SK-N-DZ (cell line): ENCODE measurements at places on chromosomes 11 and 22.

DNA sequence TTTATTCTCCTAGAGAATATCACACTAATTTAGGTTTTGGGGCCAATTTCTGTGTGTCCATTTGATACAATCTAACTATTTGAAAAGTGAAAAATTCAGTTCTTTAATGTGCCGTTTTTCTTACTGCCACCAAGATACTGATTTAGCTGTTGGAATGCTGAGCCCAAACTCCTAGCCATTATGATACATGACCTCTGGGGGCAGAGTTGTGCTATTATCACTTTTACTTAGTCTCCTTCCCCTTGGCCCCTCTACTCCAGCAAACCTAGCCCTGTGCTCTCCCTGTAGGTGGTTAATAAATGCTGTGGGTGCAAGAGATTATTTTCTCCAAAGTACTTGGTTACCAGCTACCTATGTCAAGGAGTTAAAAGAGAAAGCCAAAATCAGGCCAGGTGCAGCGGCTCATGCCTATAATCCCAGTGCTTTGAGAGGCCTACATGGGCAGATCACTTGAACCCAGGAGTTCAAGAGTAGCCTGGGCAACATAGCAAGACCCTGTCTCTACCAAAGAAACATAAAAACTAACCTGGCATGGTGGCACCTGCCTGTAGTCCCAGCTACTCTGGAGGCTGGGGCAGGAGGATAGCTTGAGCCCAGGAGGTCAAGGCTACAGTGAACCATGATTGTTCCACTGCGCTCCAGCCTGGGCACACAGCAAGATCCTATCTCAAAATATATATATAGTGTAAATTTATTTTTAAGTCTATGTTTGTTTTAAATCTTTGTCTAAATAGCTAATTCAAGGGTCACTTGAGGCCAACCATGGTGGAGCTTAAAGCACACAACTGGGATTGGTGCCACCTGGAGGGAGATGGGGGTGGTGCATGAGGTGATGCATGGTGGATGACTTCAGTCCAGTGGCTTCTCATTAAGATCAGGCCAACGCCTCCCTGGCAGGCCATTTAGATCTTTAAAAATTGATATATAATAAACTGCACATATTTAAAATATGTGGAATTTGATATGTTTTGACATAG lies 193.2 kb upstream of the PLET1 start:
- no peak for DNase-seq

DNA sequence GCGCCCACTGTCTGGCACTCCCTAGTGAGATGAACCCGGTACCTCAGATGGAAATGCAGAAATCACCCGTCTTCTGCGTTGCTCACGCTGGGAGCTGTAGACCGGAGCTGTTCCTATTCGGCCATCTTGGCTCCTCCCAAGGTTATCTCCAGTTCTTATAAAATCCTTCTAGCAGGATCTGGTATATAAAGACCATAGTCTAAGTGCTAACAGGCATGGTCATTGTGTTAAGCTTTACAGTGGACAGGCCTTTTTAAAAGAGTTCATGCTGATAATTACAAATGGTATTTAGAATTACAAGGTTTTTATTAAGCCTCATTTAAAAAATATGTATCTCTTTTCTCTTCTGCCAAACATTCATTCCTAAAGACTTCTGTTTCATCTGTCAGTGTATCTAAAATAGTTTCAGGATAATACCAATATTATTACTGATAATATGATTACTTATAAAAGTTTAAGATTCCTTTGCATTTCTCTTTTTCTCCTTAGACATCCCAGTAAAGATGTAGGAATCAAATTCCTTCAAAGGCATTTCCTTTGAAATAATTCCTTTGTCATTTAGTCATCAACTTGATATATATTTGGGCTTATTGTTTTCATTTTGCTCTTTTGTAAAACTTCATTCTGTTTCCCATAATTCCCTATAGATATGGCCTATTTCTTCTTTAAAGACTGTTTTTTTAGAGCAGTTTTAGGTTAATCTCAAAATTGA lies 20.7 kb downstream of the DDX10 start:
- no peak for DNase-seq

DNA sequence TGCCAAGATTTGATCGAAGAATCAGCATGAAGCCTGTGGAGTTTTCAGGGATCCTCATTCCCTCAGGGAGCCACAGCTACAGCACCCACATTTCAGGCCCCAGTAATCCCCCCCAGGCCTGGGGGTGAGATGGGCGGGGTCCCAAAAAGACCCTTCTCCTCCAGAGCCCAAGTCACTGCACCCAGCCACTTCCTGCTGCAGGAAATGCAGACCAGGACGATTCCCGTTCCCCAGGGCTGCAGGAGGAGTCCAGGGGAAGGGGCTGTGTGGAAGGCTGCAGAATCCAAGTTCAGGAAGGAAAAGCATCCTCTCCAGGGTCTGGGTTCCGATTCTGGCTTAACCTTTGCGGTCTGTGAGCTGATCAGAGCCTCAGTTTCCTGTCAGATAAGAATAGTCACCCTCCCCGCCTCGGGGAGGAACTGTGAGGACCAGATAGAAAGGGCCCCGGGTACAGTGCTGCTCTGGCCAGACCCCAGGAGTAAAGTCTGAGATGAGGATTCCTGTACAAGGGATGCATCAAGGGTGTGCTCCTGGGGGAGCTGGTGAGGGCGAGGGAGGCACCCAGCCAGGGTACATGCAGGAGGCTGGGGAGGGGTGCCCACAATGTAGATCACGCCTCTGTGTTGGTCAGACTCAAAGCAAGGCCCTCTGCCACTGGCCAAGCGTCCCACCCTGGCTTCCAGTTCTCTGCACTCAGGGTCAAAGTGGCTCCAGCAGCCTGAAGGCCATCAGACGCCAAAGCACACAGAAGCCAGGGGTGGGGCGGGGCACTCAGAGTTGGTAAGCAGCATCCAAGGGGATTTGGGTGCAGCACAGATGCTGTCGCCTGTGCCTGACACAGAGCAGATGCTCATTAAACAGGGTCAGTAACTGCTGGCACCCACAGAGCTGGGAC lies 30.1 kb upstream of the TP53I11 start:
- no peak for DNase-seq

GRCh38 chr11:111836721-111837120 lies 34.7 kb downstream of the ALG9 start:
- no peak for DNase-seq

GRCh38 chr11:21421711-21422329 lies 752.4 kb downstream of the NELL1 start:
- DNase-seq = no peak

DNA sequence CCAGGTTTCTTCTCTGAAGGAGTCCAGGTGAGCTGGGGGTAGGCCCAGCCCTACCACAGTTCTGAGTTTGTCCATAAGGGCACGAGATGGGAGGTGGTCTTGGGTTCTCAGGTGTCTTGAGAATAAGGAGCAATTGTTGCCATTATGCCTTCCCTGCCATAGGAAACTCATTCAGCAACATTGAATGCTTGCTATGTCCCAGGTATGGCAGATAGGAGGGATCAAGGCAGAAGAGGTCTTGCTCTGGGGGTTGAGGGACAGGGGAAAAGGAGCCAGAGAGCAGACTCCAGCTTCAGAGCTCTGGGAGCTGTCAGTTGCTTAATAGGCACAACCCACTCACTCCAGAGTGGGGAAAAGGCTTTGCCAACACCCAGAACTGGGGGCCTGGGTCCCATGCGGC lies 4.3 kb downstream of the SELENOM start:
- DNase-seq = no peak

DNA sequence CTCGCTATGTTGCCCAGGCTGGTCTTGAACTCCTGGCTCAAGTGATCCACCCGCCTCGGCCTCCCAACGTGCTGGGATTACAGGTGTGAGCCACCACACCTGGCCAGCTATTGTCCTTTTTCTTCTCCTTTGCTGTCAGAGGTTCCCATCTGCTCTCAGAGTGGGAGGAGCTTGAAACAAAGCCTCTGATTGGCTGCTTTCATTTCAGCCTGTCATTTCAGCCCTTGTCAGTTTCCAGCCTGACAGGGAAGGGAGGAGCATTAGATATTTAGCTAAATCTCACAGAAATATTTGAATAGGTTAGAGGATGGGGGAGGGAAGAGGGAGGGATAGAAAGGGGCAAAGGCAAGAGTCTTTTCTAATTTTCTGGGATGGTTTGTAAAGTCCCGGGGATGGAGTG lies 8.7 kb downstream of the SLC22A6 start:
- peak; percentile 56 for DNase-seq

- no peak for DNase-seq
Measured at GRCh38 chr11:119585043-119585781, 143.8 kb downstream of the NECTIN1 start.

GRCh38 chr11:87739766-87740165 lies 435.5 kb downstream of the RAB38 start:
- DNase-seq = no peak

GRCh38 chr11:116500026-116500946 lies 272.5 kb downstream of the BUD13 start:
- no peak for DNase-seq

- DNase-seq = no peak
Measured at GRCh38 chr11:16613262-16613511, 125.3 kb upstream of the C11orf58 start.

DNA sequence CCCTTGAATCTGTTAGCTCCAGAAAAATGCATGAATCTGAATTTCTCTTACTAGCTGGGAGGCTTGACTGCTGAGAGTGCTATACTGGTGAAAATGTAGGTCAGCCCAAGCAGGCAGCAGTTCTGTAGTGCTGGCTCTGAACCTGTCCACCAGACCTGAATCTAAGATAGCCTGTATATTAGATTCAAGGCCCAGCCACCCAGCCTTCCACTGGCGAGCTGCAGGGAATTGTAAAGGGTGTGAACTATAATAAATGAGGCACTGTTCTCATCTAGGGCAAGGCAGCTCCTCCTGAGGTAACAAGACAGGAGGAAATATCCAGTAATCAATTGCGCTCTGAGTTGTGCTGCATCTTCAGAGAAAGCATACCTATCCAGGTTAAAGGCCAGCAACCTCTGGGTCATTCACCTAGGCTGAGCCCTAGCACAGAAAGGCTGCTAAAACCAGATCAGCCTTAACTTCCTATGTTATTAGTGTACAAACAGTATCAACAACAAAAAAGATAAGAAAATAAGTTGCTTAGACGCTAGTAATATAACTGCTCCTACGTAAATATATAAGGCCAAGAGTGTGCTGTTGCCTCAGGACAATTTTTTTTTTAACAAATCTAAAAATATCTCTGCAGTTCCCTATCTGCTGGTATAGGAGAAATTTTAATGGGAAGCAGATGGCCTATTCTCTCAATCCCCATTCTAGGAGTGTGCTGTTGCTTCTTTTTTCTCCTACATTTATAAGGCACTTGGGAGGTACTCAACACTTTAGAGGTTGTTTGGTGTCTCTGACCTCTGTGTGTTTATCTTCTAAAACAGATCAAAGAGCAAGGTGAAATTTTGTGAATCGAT lies 63.0 kb downstream of the RELT start:
- DNase-seq = peak; percentile 11

DNA sequence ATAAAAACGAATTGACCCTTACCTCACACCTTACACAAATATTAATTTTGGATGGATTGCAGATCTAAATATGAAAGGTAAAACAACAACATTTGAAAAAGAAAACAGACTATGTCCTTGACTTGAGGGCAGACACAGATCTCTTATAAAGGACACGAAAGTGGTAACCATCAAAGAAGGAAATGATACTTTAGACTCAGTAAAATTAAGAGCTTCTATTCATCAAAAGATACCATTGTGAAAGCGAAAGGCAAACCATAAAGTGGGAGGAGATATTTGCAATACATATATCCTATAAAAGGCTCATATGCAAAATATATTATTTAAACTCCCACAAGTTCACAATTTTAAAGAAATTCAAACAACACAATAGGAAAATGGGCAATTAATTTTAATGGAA lies 5.0 kb downstream of the HEPACAM start:
- DNase-seq = no peak

DNA sequence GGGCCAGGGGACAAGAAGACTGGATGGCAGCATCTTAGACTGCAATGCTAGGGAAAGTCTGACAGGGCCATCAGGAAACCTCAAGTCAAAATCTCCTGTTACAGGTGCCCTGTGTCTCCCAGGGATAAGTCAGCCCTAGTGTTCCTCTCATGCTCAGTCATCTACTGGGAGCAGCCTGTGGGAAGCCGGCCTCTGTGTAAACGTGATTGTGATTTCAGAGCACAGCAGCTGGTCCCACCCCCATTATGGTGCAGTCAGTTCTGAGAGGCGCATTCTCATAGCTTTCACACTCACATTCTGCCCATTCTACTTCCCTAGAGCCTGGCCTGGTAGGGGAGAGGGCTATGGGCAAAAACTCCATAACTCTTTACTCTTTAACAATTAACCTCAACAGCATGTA lies 7.2 kb upstream of the SLN start:
- DNase-seq = no peak

GRCh38 chr11:65430406-65431217 lies 8.0 kb downstream of the NEAT1 start:
- DNase-seq = no peak

DNA sequence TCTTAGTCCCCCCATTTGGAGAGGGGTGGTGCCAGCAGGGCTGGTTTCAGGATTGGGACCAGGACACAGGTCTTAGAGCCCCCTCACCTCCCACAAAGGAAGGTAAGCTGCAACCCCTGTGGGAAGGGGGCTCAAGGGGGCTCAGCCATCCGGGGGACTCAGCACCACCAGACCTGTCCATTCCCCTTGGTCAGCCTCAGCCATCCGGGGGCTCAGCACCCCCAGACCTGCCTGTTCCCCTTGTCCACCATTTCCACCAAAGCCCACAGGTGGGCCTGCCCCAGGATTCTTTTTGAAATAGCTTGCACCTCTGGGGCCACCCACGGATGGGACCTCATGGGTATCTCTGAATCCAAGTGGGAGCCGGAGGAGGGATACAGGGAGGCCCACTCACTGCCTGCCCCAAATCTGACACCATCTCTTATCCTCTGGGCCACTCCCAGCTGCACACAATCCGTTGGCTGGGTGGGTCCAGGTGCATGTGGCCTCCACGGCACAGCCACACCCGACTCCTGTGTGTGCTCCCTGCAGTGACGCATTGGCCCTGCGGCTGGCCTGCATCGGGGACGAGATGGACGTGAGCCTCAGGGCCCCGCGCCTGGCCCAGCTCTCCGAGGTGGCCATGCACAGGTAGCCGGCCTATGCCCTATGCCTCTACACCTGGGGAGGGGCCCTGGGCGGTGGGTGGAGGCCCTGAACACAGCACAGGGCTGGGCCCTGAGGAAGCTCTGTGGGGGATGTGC lies 15.9 kb downstream of the MCAT start:
- DNase-seq = no peak

DNA sequence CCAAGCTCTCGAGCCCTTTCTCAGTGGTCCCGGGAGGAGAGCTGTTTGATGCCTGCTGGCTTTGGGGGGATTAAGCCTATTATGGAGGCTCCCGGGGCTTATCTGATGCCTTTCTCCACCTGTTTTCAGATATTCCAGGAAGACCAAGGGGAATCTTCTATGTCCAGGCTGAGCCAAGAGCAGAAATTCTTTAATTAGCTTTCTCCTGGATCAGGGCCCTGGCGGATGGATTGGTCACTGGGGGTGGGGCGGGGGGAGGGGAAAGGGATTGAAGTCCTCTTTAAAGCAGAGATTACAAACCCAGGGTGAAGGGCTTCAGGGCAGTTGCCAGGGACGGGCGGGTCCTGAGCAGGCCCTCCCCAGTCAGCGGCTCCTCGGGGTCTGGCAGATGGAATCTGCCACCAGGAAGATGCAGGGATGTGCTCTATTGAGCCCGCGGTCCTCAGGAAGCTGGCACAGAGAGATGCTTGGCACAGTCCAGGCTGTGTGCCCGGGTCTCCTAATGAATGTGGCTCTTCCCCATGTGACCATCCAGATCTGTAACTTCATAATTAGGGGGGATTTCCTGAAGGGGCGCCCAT lies 33.6 kb downstream of the MACROD1 start:
- peak; percentile 86 for DNase-seq

GRCh38 chr11:33819278-33820035 lies 45.1 kb upstream of the FBXO3 start:
- no peak for DNase-seq
